Caki2 (cell line): ENCODE measurements at places on chromosomes 16 and 17.
A peak's percentile ranks its signal among the peaks of the same experiment; 100 is the strongest.

- DNase-seq, result no peak
Observed at GRCh38 chr16:47198180-47198575, 54.4 kb upstream of the NETO2 start.

DNA sequence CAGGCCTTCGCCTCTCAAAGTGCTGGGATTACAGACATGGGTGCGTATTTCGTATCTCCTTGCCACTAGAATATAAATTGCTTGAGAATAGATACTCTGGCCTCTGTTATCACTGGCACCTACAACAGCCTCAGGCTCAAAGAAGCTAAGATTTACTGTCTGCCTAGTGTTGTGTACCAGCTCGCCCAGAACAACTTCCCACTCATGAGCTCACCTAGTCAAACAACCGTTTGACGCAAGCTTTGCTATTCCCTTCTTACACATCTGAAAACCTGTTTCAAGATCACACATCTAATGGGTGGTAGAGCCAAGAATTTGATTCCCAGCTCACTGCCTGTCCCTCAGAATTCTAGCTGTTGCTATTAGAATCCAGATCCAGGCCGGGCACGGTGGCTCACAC, 24.4 kb downstream of the MIS12 start:
- no peak for DNase-seq

- DNase-seq, result peak; percentile 51
Observed at GRCh38 chr16:12801511-12802042, 2.1 kb downstream of the CPPED1 start.

DNA sequence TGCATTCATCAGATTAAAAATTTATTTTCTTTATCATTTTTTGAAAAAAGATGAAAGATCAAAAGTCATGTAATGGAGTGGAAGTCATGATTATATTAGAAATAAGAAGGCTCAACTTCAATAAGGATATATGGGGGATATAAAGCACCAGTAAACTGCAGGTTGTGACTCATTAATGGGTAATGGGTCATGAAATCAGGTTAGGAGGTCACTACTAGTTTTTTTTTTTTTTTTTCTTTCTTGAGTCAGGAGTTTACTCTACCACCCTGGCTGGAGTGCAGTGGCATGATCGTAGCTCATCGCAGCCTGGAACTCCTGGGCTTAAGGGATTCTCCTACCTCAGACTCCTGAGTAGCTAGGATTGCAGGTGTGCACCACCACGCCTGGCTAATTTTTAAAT, 14.3 kb downstream of the EFCAB13 start:
- peak; percentile 66 for DNase-seq

DNA sequence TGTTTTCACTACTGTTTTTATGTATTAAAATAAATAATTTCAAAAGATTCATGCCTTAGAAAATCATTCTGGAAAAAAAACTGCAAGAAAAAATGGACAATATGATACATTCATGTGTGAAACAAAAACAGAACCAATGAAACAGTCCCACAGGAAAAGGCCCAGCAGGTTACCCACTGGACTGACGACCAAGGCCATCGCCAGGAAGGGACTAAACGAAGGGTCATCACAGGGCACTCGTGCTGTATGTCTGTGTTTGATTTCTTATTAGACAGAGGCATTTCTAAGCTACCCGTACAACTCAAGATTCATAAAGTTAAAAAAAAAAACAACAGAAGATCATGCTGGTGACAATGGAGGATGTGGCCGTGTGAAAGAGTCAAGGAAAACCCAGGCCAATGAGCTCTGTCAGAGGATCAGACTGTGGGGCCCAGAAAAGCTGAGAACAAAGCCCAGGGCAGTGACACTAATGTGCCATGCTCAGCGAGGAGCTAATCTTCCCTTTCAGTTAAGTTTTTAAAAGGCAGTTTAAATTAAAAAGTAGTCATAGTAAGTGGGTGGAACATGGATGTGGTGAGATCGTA, 31.8 kb downstream of the NSMCE1 start:
- DNase-seq, result no peak

DNA sequence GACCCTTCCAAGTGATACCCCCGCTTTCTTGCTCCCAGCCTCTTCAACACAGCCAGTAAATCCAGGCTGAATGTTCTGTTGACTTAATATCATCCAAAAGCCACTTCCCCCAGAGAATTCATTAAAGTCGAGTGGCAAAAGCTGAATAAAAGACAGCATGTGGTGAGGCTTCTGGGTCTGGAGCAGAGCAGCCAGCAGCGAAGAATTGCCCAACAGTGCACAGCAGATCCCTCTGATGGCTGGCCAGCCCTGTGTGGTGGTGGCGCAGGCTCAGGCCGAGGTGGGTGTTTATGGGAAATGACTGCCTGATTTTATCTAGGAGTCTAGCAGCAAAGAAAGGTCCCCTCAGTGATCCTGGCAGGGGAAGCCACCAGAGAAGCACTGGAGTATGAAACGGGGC, 30.3 kb upstream of the RCVRN start:
- no peak for DNase-seq

GRCh38 chr16:16146380-16147315, 76.6 kb downstream of the ABCC6 start:
- no peak for DNase-seq

- no peak for DNase-seq
Observed at GRCh38 chr16:68656751-68657150, 11.6 kb downstream of the CDH3 start.

DNA sequence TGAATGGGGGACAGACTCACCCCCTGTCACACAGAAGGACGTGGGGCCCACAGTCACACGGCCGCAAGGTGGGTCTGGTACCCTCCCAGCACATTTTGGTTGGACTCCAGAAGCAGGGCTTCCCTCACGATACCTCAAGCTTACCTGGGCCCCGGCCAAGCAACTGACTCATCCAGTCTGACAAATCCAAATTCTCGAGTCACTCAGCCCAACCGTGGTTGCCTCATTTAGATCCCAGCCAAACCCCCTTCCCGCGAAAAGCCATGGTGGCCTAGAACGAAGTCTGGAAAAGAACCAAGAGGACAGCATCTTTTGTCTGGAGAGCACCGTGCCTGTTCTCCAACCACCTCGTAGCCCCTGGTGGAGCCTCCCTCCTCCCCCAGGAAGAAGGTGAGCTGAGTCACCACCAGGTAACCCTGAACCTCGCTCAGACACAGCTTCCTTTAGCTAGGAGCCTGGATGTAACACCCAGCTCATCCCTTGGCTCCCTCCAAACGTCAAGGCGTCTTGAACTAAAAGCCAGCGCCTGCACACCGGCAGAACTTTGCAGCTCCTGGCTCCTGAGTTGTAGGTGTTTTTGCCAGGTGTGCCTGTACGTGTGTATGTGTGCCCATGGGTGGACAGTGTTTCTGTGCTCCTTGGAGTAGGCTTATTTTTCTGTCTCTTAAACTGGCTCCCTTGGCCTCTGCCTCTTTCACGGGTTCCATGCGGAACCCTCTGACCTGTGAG, 78.9 kb downstream of the CMIP start:
- DNase-seq, result peak; percentile 49

- DNase-seq, result no peak
Observed at GRCh38 chr17:66525338-66525737, 222.9 kb downstream of the PRKCA start.

DNA sequence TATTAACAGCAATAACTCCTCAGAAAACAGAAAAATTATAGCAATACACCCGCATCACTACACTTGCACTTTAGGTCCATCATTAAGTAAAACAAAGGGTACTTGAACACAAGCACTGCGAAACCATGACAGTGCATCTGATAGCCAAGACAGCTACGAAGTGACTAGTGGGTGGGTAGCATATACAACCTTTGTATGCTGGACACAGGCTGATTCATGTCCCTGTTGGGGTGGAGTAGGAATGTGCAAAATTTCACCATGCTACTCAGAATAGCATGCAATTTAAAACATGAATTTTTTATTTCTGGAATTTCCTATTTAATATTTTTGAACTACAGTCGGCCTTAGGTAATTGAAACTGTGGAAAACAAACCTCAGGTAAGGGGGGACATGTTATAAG, 2414.1 kb downstream of the TP53TG3F start:
- no peak for DNase-seq

DNA sequence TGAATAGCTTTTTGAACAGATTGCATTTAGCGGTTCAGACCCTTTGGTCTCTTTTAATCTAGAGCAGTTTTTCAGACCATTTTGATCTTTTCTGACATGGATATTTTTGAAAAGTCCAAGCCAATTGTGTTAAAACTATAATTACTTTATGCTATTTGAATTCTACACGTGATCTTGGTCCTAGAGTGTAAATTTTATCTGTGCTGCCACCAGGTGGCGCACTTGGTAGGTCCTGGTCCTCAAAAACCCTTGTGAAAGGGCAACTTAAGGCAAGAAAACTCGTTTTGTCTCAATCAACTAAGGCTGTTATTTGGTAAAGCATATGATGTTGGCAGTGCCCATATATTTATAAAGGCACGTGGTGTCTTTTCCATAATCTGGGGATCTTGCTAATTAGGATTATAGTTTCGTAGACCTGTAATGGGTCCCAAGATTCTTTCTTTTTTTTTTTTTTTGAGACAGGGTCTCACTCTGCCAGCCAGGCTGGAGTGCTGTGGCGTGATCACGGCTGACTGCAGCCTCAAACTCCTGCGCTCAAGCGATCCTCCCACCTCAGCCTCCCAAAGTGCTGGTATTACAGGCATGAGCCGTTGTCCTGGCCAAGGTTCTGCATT, 43.9 kb upstream of the TEX2 start:
- DNase-seq, result peak; percentile 43

DNA sequence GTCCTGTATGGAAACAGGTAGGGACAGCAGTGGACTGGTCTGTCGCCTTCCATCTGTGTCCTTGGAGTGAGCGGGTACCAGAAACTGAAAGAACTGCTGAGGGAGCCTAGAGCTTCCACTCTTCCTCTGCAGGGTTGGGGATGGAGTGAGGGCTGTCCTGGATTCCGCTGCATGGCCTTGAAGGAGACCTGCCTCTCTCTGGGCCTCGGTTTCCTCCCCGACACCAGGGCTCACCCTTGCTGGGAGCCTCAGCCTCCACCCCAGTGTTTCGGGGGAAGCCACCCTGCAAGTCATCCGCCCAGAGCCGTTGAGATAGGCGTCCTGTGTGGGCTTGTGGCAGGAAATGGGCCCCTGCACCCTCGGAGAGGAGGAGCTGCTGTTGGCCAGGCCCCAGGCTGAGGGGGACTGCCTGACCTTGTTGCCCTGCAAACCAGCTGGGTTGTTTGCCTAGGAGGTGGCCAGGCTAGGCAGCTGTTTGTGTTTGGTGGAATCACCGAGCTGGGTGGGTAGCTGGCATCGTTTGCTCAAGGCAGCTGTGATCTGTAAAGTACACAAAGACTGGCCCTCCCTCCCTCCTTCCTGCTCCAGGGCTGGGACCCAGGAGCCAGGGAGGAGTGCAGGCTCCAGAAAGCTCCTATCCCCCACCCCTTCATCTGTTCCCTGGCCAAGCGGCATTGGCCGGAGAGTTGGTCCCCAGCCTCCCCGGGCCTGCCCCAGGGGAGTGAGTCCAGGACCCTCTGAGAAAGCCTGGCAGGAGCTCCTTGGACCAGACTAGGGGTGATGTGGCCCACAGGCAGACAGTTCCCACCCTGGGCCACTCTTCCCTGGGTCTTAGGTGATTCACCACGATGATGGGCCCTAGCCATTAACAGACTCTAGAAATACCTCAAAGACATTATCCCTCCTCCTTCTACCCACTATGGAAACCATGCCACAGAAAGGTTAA, 1.3 kb downstream of the RAB37 start:
- DNase-seq, result no peak

GRCh38 chr17:8451933-8452614, 16.4 kb downstream of the NDEL1 start:
- no peak for DNase-seq

GRCh38 chr17:40450175-40450574, 6.9 kb downstream of the IGFBP4 start:
- DNase-seq, result peak; percentile 39

DNA sequence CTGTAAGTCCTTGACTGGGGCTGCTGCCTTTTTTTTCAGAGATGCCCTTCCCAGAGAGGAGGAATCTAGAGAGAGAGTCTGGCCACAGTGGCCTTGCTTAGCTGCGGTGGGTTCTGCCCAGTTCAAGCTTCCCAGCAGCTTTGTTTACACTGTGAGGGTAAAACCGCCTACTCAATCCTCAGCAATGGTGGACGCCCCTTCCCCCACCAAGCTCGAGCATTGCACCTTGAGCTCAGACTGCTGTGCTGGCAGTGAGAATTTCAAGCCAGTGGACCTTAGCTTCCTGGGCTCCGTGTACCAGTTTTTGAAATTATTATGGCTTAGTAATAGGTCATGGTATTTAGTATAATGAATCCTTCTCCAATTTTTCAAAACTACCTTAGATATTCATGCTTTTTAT, 395.4 kb downstream of the NPIPA7 start:
- no peak for DNase-seq

DNA sequence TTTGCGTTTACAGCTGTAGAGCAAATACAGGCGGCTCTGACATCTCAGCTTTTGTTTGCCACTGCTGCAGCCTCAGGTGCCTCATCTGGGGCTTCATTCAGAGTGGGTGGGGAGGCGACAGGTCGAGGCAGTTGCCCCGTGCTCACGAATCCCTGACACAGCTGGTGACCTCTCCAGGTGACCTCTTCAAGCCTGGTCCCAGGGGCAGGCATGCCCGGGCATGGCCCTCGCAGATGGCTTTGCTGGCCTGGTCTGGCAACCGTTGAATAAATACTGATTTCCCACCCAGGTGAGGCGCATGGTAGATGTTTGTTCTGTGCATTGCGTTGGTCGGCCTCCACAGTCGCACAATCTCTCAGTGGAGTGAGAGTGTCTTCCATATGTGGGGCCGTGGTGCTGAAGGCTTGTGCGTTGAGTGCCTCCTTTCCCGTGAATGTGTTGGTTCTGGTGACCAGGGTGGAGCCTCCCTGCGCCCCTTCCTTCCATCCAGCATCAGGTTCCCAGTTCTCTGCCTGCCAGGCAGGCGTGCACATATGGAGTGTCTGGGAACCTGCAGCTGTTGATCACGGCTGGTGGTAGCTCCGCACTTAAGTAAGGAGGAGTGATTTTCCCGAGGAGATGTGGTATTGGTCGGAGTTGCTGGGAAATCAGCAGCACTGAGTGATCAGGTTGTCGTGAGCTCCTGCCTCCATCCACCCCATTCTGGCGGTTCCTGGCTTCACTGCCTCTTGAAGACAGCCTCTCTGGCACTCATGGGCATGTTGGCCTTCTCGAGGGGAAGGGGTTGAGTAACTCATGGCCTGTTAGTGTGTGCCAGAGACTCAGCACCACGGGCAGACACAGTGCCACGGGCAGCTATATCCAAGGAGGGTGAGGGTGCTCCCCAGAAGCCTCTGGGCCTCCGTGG, 149.7 kb downstream of the RPTOR start:
- no peak for DNase-seq

- DNase-seq, result no peak
Observed at GRCh38 chr17:15469260-15469659, 1.8 kb upstream of the CDRT4 start.

DNA sequence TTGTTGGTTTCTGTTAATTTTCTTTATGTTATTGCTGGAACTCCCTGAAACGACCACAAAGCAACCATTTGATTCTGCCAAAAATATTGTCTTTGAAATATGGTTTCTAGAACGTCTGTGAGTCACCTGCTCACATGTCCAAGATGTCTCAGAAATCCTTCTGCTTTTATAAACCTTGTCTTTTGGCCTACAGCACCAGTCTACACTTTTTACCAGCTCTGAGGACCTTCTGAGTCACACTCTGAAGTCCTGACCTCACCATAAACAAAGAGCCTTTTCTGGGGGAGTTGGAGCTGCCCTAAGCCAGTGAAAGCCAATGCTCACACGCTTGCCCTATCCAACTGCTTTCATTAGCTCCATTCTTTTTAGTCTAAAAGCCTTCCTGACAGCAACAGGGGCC, 55.5 kb downstream of the GRIN2A start:
- no peak for DNase-seq

GRCh38 chr17:52789829-52790228, 631.3 kb upstream of the CA10 start:
- no peak for DNase-seq

- DNase-seq, result no peak
Observed at GRCh38 chr16:72073560-72074230, 10.7 kb downstream of the HPR start.
